ENCODE measurements at places on chromosomes 4 and X.
A peak's percentile ranks its signal among the peaks of the same experiment; 100 is the strongest.

DNA sequence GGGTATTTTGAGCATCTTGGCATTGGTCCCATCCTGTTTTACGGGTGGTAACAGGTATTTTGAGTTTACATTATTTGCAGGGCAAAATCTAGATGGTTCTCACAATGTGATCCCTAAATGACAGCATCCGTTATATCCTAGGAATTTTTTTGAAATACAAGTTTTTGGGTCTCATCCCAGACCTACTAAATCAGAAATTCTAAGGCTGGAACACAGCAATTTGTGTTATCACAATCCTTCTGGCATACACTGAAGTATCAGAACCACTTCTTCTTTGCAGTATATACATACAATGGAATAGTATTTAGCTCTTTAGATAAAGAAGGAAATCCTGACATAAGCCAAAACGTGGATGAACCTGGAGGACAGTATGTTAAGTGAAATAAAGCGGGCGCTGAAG lies 104.1 kb upstream of the LSM6 start:
- no peak for DNase-seq

DNA sequence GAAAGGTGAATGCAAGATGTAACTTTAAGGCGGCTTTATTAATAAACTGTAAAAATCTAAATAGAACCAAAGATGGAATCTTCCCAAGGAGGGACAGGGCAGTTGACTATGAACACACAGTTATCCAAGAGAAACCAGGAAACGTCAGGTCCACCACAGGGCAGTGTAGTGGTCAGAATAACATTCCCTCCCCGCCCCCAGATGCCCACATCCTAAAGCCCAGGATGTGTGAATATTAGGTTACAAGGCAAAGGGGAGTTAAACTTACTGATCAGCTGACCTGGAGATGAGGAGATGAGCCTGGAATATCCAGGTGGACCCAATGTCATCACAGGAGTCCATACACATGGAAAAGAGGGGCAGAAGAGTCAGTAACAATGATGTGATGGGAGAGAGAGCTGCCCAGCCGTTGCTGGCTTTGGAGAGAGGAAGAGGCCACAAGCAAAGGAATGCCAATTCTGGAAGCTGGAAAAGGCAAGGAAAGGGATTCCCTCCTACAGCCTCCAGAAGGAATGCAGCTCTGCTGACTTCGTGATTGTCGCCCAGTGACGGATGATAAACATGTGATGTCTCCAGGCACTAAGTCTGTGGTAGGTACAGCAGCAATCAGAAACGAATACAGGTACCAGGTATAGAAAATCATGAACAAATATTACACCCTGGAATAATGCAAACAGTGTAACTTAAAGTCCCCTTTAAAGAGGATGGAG lies 5.2 kb downstream of the SH3KBP1 start:
- DNase-seq, result no peak

DNA sequence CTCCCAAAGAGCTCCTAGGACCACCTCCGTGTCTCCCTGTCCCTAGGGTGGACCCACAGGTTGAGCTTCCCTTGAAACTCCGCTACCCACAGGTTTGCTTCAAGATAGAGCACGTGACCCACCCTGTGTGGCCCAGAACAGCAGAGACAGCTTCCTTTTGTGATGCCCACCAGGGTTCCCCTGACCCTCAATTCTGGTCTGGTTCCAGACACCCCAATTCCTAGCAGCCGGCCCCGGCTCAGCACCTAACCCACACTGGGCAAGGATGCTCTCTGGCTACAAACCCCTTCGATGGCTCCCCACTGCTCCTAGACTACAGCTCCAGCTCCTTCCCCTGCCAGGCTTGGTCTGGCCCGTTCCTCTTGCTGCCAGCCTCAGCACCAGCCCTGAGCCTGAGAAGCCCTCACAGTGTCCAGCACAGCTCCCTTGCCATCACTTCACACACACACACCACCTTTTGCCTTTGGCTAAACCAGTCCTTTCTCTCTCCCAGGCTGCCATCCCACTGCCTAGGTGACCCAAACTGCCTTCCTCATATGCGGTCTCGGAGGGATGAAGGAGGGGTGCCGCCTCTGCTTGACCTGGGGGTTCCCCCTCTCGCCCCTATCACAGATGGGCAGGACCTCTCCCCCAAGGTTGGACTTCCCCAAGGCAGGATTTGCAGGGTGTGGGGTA lies 6.2 kb downstream of the PNCK start:
- DNase-seq, result no peak

DNA sequence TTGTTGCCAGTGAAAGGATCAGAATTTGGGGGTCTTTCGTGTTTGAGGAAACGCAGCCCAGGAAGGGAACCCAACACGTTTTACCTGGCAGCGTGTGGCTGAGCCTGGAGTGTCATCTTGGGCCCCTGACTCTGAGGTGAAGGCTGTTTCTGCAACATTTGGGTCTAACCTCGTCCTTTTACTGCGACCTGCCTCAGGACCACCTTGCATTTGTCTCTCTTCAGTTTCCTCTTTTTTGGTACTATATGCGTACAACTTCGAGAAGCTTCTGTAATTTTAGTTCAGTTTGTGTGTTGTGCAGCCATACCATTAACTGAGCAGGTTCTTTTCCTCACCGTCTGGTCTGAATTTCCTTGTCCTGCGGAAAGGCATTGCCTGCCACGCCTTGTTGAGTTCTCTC lies 61.5 kb downstream of the TMEM131L start:
- DNase-seq, result no peak

- DNase-seq, result no peak
These were observed 1.4 kb downstream of the SPATA4 start for GRCh38 chr4:176193938-176194337.

DNA sequence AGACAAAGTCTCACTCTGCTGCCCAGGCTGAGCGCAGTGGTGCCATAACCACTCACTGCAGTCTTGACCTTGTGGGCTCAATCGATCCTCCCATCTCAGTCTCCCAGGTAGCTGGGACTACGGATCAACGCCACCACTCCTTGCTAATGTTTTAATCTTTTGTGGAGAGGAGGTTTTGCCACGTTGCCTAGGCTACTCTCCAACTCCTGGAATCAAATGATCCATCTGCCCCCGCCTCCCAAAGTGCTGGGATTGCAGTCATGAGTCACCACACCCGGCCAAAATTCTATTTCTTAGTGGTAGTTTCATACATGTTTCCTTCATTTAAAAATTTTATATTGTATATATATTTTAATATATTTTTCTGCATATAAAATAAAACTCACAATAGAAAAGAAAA lies 125.8 kb upstream of the CLNK start:
- DNase-seq, result no peak

GRCh38 chrX:75365243-75365975 lies 91.5 kb downstream of the UPRT start:
- no peak for DNase-seq

DNA sequence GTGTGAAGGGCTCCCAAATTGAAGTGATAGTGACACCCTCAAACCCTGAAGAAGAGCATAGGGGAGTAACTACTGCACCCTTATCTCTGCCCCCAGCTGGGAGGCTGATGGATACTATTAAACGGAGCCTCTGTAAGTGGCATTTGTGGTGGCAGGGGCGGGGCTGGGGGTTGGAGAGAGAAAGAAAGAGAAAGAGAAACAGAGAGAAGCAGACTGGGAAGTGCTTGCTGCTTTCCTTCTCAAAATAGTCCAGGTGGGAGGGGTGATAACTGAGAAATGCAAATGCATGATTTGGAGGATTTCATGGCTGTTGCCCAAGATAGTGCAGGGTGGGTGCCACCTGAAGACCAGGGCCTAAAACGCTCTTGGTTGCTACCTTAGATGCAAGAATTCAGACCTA lies 253.5 kb upstream of the GATB start:
- DNase-seq, result no peak

- DNase-seq, result no peak
These were observed 38.4 kb downstream of the FAM193A start for GRCh38 chr4:2574863-2575262.

- DNase-seq, result no peak
These were observed 178.2 kb downstream of the RTL9 start for GRCh38 chrX:110536816-110537215.

- DNase-seq, result peak; percentile 64
These were observed at the start of gene MSANTD1 for GRCh38 chr4:3248811-3249661. TSS of gene MSANTD1 (plus strand) at chr4:3249159. CDS start at chr4:3249223, 64 bp downstream.

DNA sequence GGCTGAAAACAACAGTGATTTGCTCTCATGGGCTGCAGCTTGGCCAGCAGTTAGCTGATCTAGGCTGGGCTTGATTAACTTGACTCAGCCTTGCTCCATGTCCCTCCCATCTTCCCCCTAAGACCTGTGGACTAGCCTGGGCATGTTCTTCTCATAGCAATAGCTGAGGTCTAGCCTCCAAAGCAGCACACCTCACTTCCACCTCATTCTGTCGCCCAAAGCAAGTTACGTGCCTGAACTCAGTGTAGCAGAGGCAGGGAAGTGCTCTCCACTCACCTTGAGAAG lies 62.2 kb downstream of the EVC start:
- no peak for DNase-seq

All from putamen (tissue), 1 donor.